ENCODE measurements at places on chromosomes 4 and X.

GRCh38 chr4:27016551-27016950 is 155.9 kb downstream of the STIM2 start:
- DNase-seq: no peak

- DNase-seq: no peak
Observed at GRCh38 chr4:3414421-3415279, 27.1 kb upstream of the HGFAC start.

DNA sequence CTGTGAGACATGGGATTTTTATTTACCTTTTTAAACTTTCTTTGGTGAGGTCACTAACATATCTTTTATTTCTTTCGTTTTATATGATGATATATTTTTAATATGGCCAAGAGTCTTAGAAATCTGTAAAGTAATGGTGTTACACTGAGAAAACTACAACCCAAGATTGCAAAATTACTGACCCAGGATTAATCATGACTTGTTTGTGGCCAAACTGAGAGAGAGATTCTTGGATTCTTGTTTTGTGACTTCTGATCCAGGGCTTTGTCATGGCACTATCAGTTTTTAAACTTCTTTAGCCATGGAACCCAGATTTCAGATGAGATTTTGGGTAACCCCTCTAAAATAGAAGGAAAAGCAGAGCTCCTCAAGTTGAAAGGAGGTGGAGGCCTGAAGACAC is 42.0 kb downstream of the SGMS2 start:
- no peak for DNase-seq

DNA sequence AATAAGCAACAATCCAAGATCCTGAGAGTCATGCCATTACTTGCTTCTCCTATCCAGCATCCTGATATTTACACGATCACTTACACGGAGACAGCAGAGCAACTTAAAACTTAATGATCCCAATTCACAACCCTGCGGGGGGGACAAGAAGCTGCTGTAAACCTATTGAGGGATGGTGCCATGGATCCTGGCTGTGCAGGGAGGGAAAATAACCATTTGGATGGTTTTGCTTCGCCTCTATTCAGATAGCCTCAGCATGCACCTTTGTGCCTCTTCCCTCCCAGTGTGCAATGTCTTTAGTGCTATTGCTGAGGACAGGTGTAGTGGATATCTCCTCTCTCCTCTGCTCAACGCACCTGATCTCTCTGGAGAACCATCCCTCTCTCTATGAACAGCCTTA is 89.7 kb upstream of the PPARGC1A start:
- no peak for DNase-seq

DNA sequence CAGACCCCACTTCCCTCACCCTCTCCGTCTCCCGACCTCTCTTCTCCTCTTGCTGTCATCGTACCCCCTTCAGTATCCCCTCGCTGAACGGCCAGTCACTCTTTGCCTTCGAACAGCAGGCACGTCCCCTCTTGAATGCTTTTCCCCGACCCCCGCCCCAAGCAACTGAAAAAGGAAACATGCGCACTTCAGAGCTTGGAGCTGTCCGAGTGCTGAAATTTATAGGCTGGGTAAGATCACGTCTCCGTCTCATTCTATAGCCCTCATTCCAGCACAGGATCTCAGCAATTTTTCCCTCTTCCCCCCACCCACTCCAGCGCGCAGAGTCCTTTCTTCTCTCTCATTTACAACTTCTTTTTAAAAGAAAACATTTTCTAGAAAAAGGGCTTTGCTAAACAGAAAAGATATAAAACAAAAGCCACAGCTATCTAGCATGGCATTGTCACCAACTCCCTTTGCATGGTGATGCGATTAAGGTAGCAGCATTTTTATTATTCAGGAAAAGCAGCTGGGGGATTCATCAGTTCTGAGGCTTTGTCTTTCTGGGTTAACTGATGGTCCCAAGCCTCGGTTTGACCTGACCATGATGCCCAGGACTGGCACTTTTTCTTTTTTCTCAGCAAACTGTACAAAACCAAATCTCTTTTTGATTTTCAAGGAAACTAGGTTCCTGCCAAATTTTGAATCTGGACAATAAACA is at the start of gene GLRA2:
Gene GLRA2, plus strand, starts transcription at position 247 of the 700 bp plus-strand sequence. CDS start 522 bp downstream, outside the sequence.
- no peak for DNase-seq

DNA sequence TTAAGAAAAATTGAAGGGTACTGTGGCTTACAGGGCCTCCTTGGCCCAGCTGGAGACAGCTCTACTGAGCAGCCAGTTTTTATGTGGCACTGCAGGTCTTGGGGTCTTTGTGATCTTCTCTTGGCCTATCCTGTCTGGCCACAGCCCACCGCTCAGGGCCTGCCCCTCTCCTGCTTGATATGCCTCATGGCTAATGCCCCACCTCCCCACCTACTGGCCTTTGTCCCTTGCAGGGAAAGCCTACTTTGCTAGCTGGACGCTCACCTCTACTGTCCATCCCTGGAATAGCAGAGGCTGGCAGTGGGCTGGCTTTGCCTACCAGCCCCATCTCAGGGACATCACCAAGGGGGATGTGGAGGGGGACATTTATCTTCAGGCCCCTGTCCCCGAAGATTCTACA is 134.1 kb downstream of the PJA1 start:
- DNase-seq: no peak

- no peak for DNase-seq
Observed at GRCh38 chrX:127276326-127276725, 456.8 kb downstream of the PRR32 start.

- no peak for DNase-seq
Observed at GRCh38 chrX:97806238-97806637, 922.5 kb downstream of the RPA4 start.

- no peak for DNase-seq
Observed at GRCh38 chrX:22737541-22737940, 262.2 kb upstream of the DDX53 start.

- no peak for DNase-seq
Observed at GRCh38 chrX:71143508-71143907, 1.1 kb upstream of the NLGN3 start.

DNA sequence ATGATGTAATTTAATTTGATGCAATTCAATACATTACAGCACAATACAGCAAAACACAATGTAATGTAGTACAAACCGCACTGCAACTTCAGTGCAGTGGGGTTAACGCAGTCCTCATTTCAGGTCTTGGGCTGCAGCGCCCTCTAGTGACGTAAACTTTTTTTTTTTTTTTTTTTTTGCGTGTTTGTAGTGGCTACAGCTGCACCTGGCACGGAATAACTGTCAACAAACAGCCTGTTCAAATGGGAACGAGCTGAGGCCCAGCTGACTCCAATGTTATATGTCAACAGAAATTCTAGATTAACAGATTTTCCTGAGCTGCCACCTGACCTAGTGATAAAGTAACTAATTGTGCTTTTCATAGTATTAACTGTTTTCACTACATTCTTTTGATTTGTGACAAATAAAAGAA is 33.5 kb upstream of the RASSF6 start:
- no peak for DNase-seq

- no peak for DNase-seq
Observed at GRCh38 chr4:2395038-2395437, 23.4 kb downstream of the ZFYVE28 start.

- DNase-seq: no peak
Observed at GRCh38 chrX:126701380-126701779, 118.1 kb upstream of the PRR32 start.

Data from activated CD4-positive, CD25-positive, alpha-beta regulatory T cell treated with anti-CD3 and anti-CD28 coated beads, Interleukin-2, amount 50 U/mL, for 16 hours (primary cell).